ENCODE measurements at places on chromosomes 1 and 21.

- DNase-seq: peak; percentile 89
Observed at GRCh38 chr1:241706967-241707366, 54.9 kb downstream of the WDR64 start.

GRCh38 chr1:201216395-201217085 lies 25.9 kb downstream of the IGFN1 start:
- peak; percentile 47 for DNase-seq

DNA sequence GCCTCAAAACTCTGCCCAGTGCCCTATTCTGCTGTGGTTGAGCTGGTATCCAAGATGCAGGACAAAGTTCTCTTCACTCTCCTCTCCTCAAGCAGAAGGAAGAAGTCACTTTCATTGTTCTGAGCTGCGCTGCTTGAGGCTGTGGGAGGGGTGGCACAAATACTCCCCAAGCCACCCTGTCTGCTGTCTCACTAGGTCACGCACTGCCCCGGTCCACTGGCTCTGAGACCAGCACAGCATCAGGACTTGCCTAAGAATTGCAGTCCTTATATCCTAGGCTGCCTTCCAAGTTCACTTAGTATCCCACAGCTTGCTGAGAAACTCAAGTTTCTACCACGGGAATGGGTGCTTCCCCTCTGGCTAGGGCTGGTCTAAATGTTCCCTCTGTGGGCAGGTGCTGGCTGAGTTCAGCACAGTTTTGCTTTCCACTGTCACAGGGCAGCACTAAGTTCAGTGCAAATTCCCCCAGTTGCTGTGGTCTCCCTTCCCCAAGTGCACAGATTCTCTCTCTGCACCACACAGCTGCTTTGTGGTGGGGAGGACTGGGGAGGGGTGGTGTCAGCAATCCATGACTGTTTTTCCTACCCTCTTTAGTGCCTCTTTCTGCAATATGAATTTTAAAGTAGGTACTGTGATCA lies 32.4 kb downstream of the SLC9C2 start:
- no peak for DNase-seq

DNA sequence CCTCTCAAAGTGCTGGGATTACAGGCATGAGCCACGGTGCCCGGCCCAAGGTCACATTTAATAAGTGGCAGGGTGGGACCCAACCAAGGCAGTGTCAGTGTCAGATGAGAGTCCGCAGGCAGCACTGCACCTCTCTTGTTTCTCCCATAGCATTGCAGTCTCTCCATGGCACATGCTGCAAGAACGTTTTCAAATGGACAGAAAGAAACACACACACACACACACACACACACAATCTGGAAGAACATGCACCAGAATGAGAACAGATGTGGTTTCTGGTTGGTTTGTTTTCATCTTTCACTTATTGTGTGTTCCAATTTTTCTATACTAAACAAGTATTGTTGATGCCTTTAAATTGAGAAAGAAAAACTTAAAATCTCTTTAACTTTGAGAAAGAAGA lies 126.5 kb downstream of the SYF2 start:
- DNase-seq: no peak

- no peak for DNase-seq
Observed at GRCh38 chr21:20882462-20883407, 115.5 kb upstream of the NCAM2 start.

DNA sequence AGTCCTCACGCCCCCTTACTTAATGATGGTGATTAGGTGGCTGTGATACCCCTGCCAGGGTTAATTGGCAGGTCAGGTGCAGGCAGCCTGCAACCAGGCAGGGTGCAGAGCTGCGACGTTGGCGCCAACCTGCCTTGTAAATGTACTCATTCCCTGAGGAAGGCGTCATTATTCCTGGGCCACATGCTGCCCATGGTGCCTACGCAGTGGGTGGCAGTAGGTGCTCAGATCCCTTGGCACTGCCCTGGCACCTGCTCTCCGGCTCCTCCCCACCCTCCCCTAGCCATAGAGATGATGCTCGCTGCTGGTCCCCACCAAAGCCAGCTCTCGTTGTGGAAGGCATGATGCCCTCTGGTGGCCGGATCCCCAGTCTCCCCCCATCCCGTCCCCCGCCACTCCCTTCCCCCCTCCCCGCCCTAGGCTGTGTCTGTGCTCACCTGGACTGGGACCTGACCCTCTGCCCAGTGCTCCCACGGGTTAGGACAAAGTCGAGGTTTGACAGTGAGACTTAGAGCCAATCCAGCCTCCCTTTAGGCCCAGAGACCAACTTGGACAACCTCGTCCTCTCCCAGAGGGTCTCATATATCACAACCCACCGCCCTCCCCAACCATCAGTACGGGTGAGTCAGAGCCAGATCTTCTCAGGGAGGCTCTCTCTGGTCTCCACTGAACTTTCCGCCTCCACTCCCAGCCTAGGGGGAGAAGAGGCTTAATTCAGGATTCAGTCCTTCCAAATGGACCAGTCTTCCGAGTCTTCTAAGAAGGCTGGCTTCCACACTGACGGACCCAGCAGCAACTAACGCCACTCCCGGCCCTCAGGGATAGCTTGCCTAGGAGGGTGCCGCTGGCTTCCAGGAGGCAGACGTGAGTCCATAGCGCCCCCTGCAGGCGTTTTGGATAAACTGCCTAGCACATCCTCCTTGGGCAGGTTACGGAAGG lies 5.7 kb downstream of the KRTCAP2 start:
- DNase-seq: peak; percentile 94

- no peak for DNase-seq
Observed at GRCh38 chr1:218983433-218983832, 190.2 kb upstream of the LYPLAL1 start.

DNA sequence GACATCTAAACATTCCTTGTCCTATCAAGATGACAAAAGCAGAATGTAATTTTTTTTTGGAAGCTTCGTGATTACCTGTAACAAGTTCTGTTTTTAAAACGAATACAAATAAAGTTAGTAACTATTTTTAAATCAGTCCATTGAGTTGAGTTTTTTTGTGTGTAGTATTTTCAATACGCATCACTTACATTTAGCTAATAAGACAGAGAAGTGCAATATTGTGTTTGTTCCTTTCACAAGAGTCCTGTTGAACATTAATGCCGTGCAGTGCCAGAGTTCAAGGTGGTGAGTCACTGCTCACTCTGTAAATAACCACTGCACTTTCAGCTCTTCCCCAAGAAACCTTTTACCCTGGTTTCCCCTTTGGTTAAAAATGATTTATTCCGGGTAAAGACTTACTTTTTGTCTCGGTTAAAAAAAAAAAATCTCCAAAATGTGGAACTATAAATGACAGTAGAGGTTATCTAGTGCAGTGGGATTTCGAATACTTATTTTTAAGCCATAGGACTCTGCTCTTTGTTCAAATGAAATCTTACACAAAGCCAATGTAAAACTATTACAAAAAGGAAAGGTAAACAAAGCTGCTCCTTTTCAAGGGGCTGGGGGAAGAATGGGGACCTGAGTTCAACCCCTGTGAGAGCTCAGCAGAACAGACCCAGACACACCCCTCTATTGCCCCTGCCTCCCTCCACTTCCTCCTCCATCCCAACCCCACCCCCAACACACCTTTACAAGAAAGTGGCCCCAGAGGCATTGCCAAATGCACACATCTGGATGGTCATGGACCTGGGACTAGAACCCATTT lies 14.8 kb upstream of the NCMAP start:
- DNase-seq: peak; percentile 65

GRCh38 chr1:170125269-170125668 lies 20.5 kb upstream of the NTMT2 start:
- DNase-seq: no peak

- peak; percentile 62 for DNase-seq
Observed at GRCh38 chr1:185406006-185406690, 89.1 kb upstream of the IVNS1ABP start.

DNA sequence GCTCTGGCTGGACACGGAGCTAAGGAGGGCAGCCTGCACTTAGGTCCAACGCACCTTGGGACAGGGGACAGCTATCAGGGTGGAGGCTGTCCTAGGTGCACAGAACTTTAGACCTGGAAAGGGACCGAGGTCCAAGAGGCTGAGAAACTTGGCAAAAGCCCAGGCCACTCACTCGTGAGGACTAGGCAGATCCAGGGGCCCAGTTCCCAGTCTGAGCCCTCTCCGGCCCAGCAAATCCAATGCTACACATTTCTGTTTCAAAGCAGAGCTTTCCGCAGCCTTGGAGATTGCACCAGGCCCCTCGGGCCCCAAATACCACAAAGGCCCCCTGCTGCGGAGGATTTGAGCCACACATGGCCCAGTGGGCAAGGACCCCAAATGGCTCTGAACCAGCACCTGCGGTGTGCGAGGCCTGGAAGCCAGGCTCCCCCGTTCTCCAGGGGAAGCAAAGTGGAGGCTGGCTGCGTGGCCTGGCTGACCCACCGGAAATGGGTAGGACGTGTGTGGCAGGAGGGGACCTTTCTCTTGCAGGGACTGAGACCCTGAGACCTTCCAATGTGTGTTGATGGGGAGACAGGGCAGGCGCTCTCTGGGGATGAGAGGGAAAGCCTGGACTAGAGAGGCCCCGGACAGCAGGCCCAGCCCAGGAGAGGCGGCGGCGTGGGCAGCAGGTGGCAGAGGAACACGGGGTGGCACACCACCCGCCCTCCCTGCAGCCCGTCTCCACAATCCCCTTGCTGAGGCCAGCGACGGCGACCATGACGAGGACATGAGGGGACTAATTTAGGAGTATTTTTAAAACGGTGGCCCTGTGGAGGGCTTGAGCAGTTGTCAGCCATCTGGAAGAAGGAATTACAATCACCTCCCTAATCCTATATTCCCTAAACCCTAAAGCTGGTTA lies 118.7 kb downstream of the CASZ1 start:
- DNase-seq: no peak

DNA sequence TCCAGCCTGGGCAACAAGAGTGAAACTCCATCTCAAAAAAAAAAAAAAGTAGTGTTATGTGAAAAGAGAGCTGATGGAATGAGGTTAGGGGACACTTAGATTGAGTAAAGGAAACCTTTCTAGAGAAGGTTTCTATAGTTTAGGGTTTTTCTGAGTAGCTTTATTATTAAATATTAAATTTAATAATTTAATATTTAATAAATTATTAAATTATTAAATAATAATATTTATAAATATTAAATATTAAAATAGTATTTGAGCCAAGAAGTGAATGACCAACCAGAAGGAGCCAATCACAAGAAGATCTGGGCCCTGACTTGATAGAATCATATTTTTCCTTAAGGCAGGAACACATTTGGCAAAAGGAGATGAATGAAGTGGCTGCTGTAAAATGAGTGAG lies 50.7 kb downstream of the ALG6 start:
- DNase-seq: no peak

DNA sequence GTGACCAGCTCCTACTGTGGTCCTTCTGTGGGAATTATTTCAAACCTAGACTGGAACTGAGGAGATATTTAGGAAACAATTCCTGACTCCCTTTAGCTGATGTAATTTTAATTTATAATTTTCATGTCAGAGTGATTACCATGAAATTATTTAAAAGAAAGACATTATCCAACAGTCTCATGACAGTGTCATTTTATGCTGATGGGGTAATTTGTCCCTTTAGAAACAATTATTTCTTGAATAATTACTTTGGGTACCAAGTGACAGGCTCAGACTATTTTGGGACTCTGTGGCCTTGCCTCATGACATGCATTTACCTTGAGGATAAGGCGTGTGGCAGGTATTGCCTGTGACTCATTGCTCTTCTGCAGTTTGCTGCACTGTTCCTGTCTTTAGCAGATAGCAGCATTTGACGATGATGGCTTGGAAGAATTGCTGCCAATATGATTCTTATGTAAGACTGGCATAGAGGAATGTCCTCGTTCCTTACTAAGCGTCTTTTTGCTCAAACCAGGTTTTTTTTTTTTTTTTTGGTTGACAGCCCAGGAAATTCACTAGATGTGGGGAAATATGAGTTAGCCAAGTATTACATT lies 206.0 kb upstream of the HMCN1 start:
- no peak for DNase-seq

GRCh38 chr1:53366901-53367502 lies 39.1 kb upstream of the LRP8 start:
- peak; percentile 38 for DNase-seq

DNA sequence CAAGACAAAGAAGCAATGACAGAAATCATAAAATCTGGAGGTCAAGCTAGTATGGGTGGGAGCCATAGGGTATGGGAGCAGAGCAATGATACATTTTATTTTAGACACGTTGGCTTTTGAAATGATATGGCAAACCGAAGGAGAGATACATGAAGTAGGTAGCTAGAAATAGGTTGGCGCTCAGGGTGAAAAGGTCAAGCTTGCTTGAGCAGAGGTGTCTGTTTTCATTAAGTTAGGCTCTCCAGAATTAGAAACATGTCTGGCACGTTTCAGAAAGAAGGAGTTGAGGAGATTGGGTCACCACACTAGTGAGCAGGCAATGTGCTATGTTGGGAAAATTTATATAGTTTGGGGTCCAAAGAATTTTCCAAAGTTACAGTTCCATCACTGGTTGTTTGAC lies 151.4 kb downstream of the AMY1C start:
- DNase-seq: no peak

GRCh38 chr1:244642526-244642925 lies 10.4 kb upstream of the DESI2 start:
- no peak for DNase-seq

GRCh38 chr1:44368471-44369151 lies 13.6 kb upstream of the ERI3 start:
- DNase-seq: peak; percentile 68

DNA sequence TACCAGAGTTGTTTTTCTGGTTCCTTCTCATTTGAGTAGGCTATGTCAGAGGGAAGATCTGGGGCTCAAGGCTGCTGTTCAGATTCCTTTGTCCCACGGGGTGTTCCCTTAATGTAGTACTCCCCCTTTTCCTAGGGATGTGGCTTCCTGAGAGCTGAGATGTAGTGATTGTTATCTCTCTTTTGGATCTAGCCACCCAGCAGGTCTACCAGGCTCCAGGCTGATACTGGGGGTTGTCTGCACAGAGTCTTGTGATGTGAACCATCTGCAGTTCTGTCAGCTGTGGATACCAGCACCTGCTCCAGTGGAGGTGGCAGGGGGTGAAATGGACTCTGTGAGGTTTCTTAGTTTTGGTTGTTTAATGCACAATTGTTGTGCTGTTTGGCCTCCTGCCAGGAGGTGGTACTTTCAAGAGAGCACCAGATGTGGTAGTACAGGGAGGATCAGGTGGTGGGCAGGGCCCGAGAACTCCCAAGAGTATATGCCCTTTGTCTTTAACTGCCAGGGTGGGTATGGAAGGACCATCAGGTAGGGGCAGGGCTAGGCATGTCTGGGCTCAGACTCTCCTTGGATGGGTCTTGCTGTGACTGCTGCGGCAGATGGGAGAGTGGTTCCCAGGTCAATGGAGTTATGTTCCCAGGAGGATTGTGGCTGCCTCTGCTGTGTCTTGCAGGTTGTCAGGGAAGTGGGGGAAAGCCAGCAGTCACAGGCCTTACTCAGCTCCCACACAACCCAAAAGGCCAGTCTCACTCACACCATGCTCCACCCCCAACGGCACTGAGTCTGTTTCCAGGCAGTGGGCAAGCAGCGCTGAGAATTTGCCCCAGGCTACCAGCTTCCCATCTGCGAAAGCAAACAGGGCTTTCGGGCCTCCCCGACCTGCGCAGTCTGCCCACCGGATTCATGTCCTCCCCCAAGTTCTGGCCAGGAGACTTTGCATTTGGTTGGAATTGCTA lies 64.2 kb downstream of the SERINC2 start:
- peak; percentile 93 for DNase-seq

- DNase-seq: no peak
Observed at GRCh38 chr1:195591917-195592672, 1016.1 kb downstream of the KCNT2 start.

GRCh38 chr1:185158800-185159199 lies 1.8 kb downstream of the SWT1 start:
- DNase-seq: no peak

Measured in islet precursor cell (in vitro differentiated cells).